ENCODE measurements at places on chromosomes 5 and 9.

DNA sequence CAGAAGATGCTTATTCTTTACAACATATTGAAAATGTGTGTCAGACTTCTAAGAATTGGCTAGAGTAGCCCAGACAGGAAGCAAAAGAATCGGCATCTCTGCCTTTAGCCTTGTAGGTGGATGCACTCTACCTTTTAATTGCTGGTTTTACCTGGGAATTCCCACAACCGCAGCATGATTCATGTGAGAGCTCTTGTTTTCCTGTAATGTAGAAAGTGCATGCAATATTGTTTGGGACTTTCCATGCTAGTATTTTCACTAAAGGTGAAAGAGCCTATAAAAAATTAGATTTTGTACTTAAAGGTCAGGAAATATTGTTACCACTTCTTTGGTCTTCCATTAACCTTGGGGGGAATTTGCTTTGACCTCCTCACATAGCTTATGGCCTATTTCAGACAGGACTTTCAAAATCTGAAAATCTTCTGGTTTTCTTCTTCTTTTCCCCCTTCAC lies 89.8 kb downstream of the NTRK2 start:
- DNase-seq: no peak

DNA sequence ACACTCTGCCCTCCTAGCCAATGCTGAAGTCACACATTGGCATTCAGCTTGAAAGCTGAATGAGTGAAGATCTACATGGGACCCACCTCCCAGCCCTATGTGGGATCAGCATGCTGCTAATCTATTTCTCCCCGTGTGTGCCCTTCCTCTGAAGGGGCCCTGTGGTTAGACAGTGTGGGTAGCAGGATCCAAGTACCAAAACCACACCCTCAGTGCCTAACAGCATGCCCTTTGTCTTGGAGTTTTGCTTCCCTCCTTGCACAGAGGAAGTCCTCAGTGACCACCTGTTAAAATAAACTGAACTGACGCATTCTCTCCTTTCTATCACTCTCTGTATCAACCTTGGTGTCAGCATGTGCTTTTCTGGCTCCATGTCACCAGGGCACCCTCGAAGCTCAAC lies 25.0 kb downstream of the SH3TC2 start:
- no peak for DNase-seq

DNA sequence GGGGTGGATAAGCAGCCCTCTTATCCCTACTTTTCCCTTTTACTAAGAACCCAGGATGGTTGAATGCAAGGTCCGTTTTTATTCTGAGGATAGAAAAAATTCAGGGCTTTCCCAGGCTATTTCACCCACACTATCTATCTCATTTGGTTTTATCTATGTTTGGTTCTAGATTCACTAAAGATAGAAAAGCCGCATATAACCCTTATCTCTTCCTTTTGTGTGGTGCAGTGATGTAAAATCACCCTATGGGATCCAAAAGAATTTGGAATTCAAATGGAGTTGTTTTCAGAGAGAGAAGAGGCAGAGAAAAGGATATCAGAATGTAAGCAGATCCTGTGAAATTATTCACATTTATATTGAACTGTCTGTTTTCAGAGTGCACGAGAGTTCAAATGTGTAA lies 236.3 kb upstream of the RFX3 start:
- no peak for DNase-seq

- DNase-seq: no peak
Observed at GRCh38 chr5:154087260-154087659, 48.5 kb downstream of the MFAP3 start.

Measured in activated CD8-positive, alpha-beta memory T cell treated with anti-CD3 and anti-CD28 coated beads for 24 hours (primary cell).